NCI-H2227 treated with DMSO at 0.1 percent for 48 hours (cell line): ENCODE measurements at places on chromosomes 3 and 15.
A peak's percentile ranks its signal among the peaks of the same experiment; 100 is the strongest.

- peak; percentile 40 for DNase-seq
Measured at GRCh38 chr3:4720316-4721075, 227.3 kb downstream of the ITPR1 start.

GRCh38 chr3:194587438-194587931 lies 45.7 kb downstream of the TMEM44 start:
- no peak for DNase-seq

DNA sequence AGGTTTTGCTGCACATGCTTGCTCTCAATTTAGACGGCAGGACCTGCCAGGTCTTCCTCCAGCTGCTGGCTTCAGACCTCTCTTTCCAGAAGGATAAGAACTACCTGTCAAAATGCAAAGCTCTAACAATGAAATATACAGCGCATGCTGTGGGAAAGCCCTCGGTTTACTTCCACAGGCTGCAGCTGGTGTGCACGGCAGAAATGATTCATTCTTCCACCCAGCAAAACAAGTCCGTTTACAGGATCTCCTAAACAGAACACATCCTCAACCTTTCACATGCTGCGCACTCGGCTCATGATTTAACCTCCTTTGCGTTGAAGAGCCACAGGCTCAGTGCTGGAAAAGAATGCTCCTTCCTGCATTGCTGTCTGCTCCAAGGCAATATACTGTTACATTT lies 92.4 kb upstream of the WNT5A start:
- peak; percentile 51 for DNase-seq

DNA sequence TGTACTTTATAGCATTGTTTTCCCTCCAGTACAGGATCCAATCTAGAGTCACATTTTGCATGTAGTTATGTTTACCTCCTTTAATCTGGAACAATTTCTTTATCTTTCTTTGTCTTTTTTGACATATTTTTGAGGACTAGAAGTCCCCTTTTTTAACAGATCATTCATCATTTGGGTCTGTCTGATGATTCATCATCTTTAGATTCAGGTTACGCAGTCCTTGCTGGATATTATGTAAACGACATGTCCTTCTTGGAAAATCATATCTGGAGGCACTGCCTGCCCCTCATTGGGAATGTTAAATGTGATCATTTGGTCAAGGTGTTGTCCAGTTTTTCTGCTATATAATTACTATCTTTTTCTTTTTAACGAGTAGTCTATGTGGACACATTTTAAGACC lies 18.3 kb downstream of the TGM4 start:
- DNase-seq, result no peak

DNA sequence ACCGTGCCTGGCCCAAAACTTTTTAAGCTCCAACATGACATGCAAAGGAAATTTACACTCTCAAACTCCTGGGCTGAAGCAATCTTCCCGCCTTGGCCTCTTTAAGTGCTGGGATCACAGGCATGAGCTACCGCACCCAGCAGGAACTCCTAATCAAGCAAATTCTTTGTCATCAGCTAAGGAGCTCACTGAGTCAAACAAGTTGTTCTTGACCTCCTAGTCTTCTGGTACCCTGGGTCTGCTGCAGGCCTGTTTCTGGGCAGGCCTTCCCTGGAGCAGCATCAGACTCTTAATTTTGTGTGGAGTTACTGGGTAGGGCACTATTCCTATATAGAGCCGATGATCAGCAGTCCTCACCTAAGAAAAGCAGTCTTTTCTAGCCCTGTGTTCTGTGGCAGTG lies 68.4 kb upstream of the FLNB start:
- DNase-seq, result no peak

- no peak for DNase-seq
Measured at GRCh38 chr3:22101811-22102210, 350.8 kb upstream of the ZNF385D start.

GRCh38 chr15:41922353-41922752 lies 28.5 kb upstream of the SPTBN5 start:
- no peak for DNase-seq

DNA sequence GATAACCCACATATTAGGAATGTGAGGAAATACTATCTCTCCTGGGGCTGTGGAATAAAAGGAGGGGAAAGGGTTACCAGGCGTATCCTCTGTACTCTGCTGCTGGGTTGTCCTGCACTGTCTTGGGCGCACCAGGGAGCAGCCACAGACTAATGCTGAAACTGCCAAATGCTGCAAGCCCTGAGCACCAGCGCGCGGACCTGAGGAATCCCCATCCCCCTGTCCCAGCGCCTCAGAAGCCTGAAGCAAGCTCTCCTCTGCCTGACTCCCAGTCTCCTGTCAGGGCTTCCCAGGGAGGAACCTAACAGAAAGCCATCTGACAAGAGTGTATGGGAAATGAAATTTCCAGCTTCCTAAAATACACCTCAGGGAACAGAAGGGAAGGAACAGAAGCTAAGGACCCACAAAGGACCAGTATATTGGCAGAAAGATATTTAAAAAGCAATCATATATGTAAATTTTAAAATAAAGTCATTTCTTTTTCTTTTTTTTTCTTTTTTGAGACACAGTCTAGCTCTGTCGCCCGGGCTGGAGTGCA lies 158.3 kb upstream of the C2CD4B start:
- DNase-seq, result no peak

GRCh38 chr3:50167069-50167840 lies 12.1 kb downstream of the SEMA3F start:
- DNase-seq, result no peak

GRCh38 chr3:134552784-134553183 lies 66.9 kb downstream of the CEP63 start:
- DNase-seq, result no peak

- DNase-seq, result peak; percentile 32
Measured at GRCh38 chr3:171829841-171830517, 13.2 kb upstream of the TMEM212 start.

GRCh38 chr15:67852418-67852817 lies 12.6 kb upstream of the RNU6-1 start:
- DNase-seq, result no peak

DNA sequence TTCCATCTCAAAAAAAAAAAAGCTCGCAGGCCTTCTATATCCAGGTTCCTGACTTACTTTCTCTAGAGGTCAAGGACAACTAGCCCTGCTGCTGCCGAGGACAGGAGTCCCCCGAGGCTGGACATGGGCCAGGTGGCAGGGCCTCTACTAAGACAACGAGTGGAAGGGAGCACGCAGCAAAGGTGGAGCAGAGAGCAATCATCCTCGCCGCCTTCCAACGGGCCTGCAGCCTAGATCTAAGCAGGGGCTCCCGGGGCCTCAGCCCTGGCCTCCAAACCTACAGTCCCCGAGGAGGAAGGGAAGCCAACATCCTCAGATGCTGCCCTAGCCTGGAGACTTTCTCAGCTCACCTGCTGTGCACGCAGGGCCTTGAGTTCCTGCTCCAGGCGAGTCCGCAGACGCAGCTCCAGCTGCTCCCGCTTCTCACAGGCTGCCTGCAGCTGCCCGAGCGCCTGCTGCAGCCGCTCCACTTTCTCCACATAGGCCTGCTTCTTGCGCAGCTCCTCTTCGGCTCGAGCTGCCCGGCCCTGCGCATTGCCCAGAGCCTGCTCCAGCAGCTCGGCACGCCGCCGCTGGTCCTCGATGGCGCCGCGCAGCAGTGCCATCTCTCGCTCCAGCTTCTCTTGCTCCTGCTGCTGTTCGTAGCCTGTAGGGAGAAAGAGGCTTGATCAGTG lies 12.9 kb downstream of the AMOTL2 start:
- no peak for DNase-seq

DNA sequence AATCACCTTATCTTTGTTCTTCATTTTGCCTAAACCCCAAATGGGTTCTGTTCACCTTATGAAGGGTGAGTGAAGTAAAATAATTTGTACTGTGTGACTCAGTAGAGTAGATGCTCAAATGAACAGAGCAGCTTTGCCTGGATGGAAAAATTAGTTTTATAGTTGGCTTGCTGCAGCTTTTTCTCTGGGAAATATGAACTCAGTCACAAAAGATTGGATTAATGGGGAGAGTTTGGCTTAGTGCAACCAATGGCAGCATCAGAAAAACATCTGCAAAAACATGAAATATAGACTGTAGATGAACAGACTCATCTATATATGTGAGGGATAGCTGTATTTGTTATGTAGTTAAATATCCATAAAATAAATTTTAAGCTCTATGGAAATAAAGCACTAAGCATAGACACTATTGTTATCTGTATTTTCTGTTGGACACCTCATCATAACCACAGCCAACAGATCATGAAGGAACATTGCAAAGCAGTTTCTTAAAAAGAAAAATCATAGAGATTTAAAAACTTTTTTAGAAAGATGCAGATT lies 181.3 kb downstream of the ECT2 start:
- no peak for DNase-seq

GRCh38 chr3:192246847-192247559 lies 480.3 kb downstream of the FGF12 start:
- no peak for DNase-seq

DNA sequence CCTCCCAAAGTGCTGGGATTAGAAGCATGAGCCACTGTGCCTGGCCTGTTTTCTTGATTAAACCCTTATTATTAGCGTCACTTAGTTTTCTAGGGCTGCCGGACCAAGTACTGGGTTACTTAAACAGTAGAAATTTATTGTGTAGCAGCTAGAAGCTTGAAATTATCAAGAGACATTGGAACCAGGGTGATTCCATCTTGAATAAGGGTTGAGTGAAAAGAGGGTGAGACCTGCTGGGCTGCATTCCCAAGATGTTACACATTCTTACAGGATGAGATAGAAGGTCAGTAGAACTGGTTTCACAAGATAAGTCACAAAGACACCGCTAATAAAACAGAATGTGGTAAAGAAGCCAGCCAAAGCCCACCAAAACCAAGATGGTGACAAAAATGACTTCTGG lies 18.6 kb upstream of the FSTL1 start:
- no peak for DNase-seq

DNA sequence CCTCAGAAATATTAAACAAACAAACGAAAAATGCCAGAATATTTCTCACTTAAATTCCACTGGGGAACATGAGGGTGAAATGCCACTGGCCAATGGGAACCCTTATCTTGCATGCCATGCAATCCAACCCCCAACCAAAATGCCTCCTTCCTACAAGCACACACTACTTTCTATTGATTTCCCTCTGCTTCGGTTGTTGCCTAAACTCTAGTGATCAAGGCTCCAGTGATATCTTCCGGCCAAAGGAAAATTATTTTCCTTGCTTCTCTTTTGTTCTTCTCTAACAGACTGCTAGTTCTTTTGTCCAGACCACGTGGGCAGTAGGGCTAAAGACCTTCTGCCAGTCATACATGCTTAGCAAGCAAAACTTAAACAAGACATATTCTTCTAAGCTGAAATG lies 115.7 kb downstream of the TMCC1 start:
- no peak for DNase-seq

DNA sequence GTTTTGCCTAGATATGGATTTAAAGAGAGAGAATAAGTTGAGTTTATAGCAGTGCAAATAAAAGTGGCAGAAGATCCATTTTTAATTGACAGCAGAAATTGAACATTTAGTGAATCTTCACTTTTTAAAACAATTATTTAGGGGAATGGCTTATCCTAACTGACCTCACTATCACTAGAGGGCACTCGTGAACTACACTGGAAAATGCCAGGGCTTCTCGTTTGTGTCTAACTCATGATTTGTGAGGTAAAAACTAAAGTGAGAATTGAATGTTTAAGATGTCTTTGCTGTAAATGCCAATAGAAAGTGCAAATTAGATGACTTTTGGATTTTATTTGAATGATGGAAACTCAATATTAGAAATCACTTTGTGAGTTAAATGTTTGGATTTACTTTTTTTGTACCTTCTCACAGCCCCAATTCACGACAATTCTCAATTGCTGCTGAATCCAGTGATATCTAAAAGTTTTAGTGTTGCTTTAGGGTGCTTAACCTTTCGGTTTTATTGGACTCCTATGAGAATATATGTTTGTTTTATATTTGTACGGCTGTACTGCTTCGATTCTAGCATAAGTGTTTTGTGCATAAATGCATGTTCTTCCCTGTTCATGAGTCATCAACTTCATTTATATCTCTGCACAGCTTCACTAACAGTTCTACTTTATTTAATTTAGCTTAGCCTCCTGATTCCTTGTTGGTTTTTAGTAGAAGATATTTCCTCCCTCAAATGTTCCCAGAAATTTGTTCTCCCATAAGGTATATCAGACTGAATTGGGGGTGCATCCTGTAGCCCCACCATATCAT lies 462.1 kb downstream of the MFSD1 start:
- peak; percentile 48 for DNase-seq

- DNase-seq, result no peak
Measured at GRCh38 chr15:99619712-99620111, 53.9 kb downstream of the MEF2A start.

- no peak for DNase-seq
Measured at GRCh38 chr3:188486126-188486525, 332.2 kb downstream of the LPP start.

DNA sequence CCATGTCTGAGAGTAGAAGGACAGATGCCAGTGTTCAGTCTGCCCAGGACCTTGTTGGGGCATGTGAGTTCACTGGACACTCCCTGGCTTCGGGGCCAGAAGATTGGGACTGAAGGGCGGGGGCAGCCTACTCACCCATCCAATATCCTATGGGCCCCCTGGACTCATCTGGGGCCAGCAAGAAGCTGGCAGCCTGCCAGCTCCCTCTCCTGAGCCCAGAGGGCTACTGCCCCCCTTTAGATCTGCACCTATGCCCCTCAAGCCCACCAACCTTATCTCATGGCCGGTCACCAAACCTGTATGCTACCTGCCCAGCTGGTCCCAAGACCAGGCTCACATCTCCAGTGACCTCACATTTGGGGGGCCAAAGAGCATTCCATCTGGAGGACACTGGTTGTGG lies 8.1 kb downstream of the PTH1R start:
- no peak for DNase-seq

- no peak for DNase-seq
Measured at GRCh38 chr3:69735893-69736292, 3.4 kb upstream of the MITF start.

GRCh38 chr3:33936921-33937525 lies 138.6 kb downstream of the PDCD6IP start:
- DNase-seq, result no peak

GRCh38 chr3:25171897-25172296 lies 256.2 kb upstream of the RARB start:
- DNase-seq, result no peak

GRCh38 chr3:14796403-14797077 lies 22.2 kb upstream of the FGD5 start:
- peak; percentile 28 for DNase-seq

GRCh38 chr15:61681676-61682075 lies 378.6 kb downstream of the VPS13C start:
- DNase-seq, result no peak

DNA sequence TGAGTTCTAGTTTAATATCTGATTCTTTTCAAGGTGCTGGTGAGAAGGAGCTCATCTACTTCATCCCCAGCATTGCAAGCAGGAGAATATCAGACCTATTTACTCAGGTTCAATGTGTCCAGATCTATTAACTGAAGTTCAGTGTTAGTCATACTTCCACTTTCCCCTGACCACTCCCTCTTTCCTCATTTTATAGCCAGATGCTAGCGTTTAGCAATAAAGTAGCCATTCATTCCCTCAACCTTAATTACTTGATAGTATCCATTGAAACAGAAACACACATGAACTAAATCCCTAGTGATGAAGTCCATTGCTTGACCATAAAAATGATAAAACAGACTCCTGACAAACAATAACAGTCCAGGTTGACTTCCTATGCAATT lies 60.0 kb downstream of the RPL22L1 start:
- no peak for DNase-seq
